KG1 (cell line): ENCODE measurements at places on chromosomes 3 and 15.

GRCh38 chr3:65572175-65572777 lies 466.4 kb downstream of the MAGI1 start:
- no peak for DNase-seq

GRCh38 chr3:52777127-52777958 lies at the start of gene ITIH1:
Gene ITIH1, plus strand, starts transcription at chr3:52777599. Its CDS starts 17 bp downstream, at chr3:52777616.
- no peak for DNase-seq

DNA sequence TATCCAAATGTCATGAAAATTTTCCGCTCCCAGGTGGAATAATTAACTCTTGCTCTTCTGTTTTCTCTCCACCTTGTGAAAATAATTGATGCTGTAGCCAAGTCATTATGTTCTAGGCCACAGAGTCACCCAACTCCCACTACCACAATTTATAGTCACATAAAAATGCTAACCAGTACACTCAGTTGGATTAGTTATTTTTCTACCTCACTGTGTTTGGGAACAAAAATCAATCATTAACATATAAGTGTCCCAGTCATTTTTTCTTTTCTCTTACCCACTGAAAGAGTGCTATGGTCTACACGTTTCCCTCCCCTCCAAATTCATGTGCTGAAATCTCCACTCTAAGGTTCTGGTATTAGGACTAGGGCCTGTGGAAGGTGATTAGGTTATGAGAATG lies 255.6 kb upstream of the LMCD1 start:
- no peak for DNase-seq

DNA sequence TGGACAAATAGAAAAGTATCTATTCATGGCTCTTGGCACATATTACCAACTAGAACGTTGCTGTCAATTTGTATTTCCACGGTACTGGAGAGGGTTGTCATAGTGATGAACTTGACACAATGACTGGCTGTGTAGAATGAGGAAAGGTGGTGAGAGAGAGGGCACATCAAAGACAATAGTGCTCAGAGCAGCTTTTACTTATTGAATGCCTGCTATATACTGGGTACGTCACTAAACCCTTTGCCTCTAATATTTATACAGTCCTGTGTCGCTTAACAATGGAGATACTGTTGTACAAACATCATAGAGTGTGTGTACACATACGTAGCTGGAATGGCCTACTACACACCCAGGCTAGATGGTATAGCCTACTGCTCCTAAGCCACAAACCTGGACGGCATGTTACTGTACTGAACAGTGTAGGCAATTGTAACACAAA lies 8.3 kb downstream of the TMPRSS7 start:
- no peak for DNase-seq

DNA sequence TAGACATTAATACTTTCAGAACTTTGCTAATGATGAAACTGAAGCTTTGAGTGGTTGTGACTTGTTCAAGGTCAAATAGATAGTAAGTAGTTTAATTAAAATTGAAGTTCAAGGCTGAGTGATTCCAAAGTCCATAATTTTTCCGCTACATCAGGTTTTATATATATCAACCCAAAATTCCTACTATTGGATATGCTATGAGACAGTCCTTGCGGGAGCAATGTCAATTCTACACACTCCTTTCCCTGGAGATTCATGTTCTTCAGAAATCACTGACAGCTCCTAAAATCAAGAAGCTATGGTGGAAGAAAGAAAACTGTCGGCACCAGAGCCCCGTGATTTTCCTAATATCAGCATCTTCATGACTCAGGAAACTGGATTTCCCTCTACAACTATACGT lies 167.6 kb downstream of the EPHA3 start:
- no peak for DNase-seq

DNA sequence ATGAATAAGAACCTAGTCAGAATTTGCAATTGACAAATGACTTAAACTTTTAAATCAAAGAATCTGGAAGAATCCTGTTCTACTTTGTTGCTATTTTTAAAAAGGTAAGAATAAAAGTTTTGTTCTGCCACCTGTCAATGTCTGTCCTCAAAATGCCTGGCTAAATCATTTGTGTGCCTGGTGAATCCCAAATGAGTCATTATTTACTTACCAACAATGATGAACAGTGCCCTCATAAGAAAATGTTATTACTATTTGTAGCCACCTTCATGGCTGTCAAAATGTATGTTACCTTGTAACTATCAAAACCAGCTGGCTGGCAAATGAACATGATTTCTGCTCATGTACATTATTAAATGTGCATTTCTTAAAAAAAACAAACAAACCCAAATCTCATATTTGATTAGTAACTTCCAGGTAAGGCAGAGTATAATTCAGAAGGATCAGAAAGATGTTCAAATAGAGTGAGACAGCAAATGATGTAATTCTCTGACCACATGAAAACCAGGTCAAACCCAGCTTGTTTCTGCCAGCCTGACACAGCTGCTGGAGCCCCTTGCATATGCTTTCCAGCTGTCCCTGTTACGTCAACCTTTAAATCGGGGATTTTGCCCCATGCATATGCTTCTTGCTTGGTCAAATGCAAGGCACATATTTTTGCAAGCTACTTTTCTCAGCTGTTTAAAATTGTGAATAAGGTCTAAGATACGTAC lies 137.9 kb downstream of the SSR3 start:
- no peak for DNase-seq

DNA sequence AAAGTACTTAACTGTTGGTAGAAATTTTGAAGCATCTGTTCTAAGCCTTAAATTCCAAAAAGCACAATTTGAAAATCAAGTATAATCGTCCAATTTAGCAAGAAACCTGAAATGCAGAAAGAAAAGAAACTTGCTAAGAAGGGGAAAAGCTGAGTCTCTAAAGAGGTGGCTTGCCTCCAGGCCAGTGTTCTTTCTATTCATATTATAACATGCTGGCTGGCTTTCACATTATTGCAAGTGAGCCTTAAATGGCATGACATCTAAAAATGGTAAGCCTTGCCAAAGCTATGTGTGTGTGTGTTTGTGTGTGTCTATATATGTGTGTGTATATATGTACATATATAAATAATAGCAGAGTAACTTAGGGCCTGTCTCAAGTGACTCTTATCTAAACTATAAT lies 89.5 kb downstream of the FGF12 start:
- no peak for DNase-seq
